ENCODE measurements at places on chromosomes 11 and 22.

GRCh38 chr11:64558869-64559268, 32.2 kb upstream of the SLC22A12 start:
- DNase-seq: no peak

DNA sequence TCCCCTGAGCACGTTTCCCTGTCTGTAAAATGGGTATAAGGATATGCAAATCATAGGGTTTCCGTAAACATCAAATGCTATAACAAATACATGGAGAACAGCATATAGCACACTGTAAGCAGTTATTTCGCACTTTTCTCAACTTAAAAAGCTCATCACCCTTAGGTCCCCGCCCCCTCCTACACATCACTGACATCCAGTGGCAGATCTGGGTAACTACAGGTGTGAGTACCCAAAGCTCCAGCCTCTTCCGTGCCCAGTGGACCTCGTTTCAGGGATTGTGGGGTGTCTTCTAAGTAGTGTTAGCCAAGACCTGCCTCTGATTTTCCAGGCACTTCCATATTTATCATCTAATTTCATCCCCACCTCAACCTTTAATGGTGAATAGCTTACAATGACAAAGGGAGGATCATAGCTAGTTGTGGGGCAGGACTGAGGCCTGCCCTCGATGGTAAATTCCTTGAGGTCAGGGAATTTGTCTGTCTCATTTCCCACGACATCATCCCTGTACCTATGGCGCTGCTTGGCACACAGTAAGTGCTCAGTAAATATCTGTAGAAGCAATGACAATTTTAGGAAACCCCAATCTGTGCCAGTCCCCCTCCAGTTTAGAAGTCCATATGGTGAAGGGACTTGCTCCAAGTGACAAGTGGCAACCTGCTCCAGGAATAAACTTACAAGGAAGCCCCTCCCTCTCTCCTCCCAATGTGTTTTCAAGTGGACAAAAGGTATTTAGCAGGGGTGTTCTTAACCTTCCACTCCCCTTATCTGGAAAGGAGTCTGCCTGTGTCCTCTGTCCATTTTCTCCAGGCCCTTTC, 340.5 kb downstream of the TENM4 start:
- no peak for DNase-seq

DNA sequence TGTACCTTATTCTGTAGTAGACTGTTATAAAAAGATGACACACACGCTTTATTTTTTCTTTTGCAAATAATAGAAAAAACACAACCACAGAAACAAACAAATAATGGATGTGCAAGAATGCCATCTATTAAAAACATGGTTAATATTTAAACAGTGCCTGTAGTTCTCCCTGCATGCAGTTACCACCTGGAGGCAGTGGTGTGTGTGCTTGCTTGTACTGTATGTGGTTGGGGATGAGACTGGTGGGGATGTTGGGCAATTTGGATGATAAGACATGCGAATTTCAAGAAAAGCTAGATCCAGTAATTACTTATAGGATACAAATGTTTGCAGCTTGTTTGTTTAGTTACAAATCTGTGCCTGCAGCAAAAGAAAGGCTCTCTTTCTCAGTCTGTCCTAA, 3.6 kb downstream of the C11orf87 start:
- DNase-seq: no peak

- peak; percentile 63 for DNase-seq
Measured at GRCh38 chr11:74453373-74453975, 13.9 kb downstream of the KCNE3 start.

GRCh38 chr11:10639350-10639749, 54.2 kb downstream of the IRAG1 start:
- DNase-seq: no peak

DNA sequence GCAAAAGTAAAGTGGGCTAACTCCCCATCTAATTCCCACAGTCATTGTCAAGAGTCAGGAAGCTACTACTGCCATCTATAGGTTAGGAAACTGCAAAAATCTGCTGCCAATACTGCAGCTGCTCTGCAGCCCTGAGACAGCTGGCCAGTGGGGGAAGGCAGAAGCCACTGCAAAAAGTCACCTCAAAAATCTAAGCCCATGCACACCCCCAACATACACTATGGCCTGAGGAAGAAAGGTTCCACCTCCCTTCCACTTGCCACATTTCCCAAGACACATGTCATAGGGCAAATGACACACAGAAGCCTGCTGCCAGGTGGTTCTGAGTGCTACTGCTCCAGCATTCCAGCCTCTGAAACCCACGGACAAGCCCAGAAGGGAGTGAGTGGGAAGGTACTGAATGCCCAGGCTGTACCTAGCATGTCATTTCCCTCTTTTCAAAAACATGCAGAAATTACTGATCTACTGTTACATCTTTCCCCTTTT, 36.9 kb downstream of the DGCR2 start:
- DNase-seq: no peak

- no peak for DNase-seq
Measured at GRCh38 chr11:92296138-92296515, 71.5 kb downstream of the FAT3 start.

Data from activated naive CD8-positive, alpha-beta T cell treated with anti-CD3 and anti-CD28 coated beads, Interleukin-2, amount 10 ng/mL, durations not matched to agents 7 days and 5 days (primary cell).